ENCODE measurements at places on chromosomes 16 and 17. TPM values are rescaled to one million over a fixed set of nuclear protein-coding genes. Genes with fewer than 3 reads are reported as not detected.
A peak's percentile ranks its signal among the peaks of the same experiment; 100 is the strongest.

DNA sequence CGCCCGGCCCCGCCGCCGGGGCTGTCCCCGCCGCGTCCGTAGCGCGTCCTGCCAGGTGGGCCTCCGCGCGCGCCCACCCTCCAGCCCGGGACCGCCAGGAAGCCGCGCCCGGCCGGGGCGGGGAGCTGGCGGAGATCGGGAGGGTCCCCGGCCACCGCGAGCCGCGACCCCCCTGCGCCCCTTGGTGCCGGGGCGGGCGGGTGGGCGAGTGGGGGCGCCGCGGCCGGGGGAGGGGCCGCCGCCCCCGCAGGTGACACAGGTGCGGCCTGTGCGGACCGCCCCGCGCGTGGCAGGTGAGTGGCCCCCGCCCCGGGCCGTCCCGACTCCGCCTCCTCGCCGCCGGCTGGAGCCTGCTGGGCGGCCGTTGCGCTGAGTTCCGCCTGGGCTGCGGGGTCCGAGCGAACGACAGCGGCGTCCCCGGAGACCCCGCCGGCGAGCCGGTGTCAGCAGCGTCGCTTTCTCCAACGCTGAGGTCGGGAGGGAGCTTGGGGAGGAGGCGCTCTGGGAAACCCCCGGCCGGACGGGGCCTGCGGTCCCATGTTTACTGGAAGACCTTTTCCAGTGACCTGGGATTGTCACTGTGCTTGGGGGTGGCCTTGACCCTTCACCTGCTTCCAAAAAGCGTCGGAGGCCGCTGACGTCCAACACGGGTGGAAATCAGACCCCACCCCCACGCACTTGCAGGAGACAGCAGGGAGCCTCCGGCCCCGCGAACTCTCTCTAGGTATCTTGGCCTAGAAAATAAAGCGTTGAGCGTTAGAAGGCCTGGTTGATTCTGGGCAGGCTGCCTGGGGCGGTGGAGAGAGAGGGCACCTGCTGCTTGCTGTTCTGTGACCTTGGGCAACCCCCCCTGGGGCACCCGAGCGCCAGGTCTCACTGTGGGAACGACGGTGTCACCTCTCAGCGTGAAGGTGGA is 542 bp downstream of the KLHL36 start:
- peak overlapping the region; percentile 73 for H3K4me3 ChIP-seq
- H3K36me3 ChIP-seq: peaks cover 9% of the 10 kb centered on the region
- peaks cover 17% of the 10 kb centered on the region for H3K4me1 ChIP-seq
- peak overlapping the region; percentile 34 for H3K27ac ChIP-seq
- H3K27me3 ChIP-seq: no peaks in the 10 kb centered on the region

DNA sequence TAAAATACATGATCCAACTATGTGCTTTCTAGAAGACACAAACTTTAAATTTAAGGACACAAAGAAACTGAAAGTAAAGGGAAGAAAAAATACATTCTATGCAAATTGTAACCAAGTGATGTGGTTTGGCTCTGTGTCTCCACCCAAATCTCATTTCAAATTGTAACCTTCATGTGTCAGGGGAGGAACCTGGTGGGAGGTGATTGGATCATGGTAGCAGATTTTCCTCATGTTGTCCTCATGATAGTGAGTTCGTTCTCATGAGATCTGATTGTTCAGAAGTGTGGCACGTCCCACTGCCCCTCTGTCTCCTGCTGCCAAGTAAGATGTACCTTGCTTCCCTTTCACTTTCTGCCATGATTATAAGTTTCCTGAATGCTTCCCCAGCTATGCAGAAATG is 15.0 kb downstream of the OR1A1 start:
- H3K27me3 ChIP-seq: no peaks in the 10 kb centered on the region
- no peak for DNase-seq
- H3K27ac ChIP-seq: no peak overlapping the region

DNA sequence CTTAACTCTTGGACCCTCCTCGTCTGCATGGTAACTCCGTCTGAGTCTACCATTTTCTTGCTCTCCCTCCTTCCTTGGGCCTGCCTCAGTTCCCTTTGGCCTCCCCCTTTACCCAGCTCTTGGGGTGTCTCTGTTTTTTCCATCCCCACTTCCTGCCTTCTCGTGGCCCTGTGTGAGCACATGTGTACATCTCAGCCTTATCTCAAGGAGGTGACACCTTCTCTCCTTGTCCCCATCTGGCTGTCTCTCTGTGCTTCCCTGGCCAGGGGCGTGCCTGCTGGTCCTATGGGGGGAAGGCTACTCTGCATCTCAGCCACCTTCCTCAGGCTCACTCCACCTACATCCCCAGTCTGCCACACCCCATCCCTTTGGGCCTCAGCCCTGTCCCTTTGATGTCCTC is 6.6 kb downstream of the CTF1 start:
- H3K36me3 ChIP-seq: no peaks in the 10 kb centered on the region
- H3K4me1 ChIP-seq: peaks cover 15% of the 10 kb centered on the region
- no peak for DNase-seq
- no peaks in the 10 kb centered on the region for H3K27me3 ChIP-seq
- peak overlapping the region; percentile 94 for H3K27ac ChIP-seq

DNA sequence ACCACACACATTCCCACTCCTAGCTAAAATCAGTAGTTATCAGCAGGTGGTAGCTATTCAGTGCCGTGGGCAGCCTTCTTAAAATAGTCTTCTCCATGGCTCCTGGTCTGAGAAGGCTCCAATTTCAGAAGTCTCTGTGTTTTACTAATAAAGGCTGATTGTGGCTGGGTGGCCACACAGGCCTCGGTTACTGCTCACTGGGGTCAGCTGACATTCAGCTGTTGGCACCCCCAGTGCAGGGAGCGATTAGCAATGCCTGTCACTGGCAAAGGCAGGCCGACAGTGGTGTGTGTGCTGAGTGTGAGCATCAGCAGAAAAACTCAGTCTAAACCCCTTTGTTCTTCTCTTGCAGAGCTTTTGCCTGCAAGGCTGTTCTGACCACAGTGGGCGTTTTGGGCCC is 16.6 kb upstream of the DBNDD1 start:
- H3K4me1 ChIP-seq: peaks cover 14% of the 10 kb centered on the region
- peaks cover 3% of the 10 kb centered on the region for H3K27me3 ChIP-seq
- no peak for DNase-seq
- no peaks in the 10 kb centered on the region for H3K36me3 ChIP-seq
- no peak overlapping the region for H3K4me3 ChIP-seq

DNA sequence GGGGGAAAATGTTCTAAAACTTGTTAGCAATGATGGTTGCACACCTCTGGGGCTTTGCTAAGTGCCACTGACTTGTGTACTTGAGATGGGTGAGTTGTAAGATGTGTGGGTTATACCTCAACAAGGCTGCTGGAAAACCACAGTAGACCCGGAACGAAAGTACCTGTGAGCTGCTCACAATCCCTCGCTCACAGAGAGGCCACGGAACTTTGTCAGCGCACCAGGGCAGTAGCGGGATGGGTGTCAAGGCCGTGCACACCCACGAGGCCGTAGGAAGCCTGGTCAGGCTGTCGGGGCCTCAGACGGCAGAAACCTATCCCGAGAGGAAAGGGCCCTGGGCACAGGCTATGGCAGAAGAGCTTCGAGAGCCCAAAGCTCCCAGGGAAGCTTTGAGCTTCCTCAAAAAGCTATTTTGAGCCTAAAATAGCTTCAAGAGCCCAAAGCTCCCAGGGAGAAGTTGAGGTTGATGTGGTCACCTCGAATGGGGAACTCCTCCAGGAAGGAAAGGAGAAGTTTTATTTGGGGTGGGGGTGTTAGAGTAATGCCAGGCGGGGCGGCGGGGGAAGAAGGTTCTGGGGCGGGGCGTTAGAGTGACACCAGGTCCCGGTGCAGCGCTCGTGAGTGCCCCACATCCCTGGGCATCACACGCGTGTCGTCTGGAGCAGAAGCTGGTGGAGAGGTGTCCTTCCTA is 19.0 kb downstream of the CBFA2T3 start:
- H3K4me3 ChIP-seq: no peak overlapping the region
- H3K36me3 ChIP-seq: no peaks in the 10 kb centered on the region
- H3K4me1 ChIP-seq: no peaks in the 10 kb centered on the region
- DNase-seq: no peak
- H3K27ac ChIP-seq: no peak overlapping the region

DNA sequence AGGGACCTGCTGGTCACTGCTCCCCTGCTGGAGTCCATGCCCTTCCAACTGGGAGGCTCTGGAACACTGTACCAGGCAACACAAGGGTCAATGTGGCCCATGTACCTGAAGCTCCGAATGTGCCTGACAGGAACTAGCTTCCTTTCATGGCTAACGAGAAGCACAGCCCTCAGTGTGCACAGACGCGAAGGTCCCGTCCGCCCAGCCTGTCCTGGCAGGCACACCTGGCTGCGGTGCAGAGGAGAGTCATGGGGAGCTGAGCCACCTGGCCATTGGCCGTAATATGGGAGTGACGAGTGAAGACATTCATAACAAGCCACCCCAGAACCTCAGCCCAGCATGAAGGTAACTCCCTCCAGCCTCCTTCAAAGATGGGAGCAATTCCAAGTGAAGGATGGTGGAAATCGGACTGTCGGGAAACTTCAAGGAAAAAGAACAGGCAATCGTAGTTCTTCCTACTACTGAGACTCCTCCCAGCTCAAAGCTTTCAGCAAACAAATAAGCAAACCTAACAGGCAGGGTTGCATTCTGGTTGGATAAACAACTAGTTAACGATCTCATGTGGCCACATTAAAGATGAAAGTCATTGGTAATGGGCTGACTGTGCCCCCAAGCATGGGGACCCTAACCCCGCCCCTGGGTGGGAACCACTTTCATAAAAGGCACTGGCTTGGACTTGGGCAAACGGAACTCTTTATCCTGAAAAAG is 13.2 kb downstream of the TMEM11 start:
- H3K36me3 ChIP-seq: peaks cover 18% of the 10 kb centered on the region
- H3K4me1 ChIP-seq: peaks cover 12% of the 10 kb centered on the region
- DNase-seq: no peak
- H3K27me3 ChIP-seq: no peaks in the 10 kb centered on the region
- H3K4me3 ChIP-seq: no peak overlapping the region
- peak overlapping the region; percentile 9 for H3K27ac ChIP-seq

DNA sequence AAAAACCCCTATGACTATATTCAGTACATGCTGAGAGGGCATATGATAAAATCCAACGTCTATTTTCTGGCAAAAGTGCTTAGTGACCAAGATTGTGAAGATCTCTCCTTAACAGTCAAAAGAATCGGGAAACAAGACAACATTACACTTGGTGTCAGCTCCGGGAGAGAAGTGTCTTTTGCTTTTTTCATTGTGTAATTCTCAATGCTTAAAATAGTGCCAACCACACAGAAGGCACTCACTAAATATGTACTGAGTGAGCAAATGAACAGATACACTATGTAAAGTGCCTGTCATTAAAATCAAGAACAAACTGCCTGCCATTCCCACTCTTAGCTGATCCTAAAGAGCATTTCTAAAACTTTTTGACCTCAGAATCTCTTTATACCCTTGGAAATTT is 34.1 kb downstream of the VPS53 start:
- DNase-seq: no peak
- peaks cover 28% of the 10 kb centered on the region for H3K36me3 ChIP-seq
- H3K4me1 ChIP-seq: peaks cover 23% of the 10 kb centered on the region
- H3K27ac ChIP-seq: no peak overlapping the region
- no peak overlapping the region for H3K4me3 ChIP-seq

- peaks cover 22% of the 10 kb centered on the region for H3K4me1 ChIP-seq
- peaks cover 3% of the 10 kb centered on the region for H3K36me3 ChIP-seq
- H3K27ac ChIP-seq: no peak overlapping the region
- H3K4me3 ChIP-seq: no peak overlapping the region
- H3K27me3 ChIP-seq: no peaks in the 10 kb centered on the region
These were observed 6.8 kb downstream of the PRCD start for GRCh38 chr17:76546556-76547182.

CDYL2 gene
- 1.8 TPM for total RNA-seq

- H3K27me3 ChIP-seq: no peaks in the 10 kb centered on the region
- H3K4me3 ChIP-seq: no peak overlapping the region
- H3K36me3 ChIP-seq: no peaks in the 10 kb centered on the region
- peaks cover 15% of the 10 kb centered on the region for H3K4me1 ChIP-seq
- no peak overlapping the region for H3K27ac ChIP-seq
- no peak for DNase-seq
These were observed 20.5 kb downstream of the CDH1 start for GRCh38 chr16:68757625-68757935.

CCDC144A gene
- 0.16 TPM for total RNA-seq

GRCh38 chr17:81471818-81472456 is 40.7 kb downstream of the ACTG1 start:
- DNase-seq: no peak
- H3K27ac ChIP-seq: peak overlapping the region; percentile 44
- H3K4me3 ChIP-seq: no peak overlapping the region
- H3K27me3 ChIP-seq: no peaks in the 10 kb centered on the region
- H3K36me3 ChIP-seq: no peaks in the 10 kb centered on the region

DNA sequence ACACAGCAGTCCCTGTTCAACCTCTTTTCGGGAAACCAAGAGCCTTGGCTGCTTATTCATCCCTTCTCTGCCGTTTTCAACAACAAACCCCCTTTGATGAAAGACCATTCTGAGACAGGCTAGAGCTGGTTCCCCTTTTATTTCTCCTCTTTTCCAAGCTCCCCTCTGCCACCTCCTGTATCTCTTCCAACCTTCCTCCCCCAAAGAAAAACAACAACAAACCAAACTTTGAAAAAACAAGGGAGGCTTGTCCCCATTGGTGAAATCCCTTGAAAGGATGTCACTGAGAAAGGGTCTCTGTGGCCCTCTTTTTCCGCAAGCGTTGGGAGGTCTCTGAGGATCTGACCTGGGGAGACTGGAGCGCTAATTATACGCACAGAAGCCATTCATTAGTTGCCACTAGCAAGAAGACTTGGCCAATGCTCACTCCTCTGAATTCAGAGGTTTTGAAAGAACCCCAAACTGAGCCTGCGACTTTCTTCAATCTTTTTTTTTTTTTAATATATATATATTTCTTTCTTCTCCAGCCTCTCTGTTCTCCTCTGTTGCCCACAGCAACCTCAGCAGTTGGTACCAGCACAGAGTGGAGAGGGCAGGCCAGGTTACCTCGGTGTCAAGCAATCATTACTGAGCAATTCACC is 101.4 kb downstream of the PITPNC1 start:
- H3K4me3 ChIP-seq: no peak overlapping the region
- H3K36me3 ChIP-seq: no peaks in the 10 kb centered on the region
- H3K27me3 ChIP-seq: no peaks in the 10 kb centered on the region
- H3K27ac ChIP-seq: no peak overlapping the region
- H3K4me1 ChIP-seq: peaks cover 51% of the 10 kb centered on the region
- DNase-seq: no peak

Measured in osteocyte (in vitro differentiated cells).